ENCODE measurements at places on chromosomes 7 and 10.

DNA sequence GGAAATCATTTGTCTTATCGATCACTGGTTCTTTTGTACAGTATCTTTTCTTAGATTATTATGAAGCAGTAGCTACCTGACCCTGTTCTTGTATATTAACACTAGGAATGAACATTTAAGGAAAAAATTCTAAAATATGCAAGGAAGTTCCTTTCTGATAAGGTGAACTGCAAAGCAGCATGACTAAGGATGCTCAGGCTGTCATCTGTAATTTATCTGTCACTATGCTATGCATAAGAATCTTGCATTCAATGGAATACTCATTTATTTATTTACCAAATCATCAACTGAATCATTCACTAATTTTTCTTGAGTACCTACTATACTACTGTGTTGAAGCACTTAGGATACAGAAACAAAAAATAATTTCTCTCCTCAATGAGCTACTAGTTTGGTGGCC lies 5.8 kb downstream of the GSDME start:
- DNase-seq: no peak

DNA sequence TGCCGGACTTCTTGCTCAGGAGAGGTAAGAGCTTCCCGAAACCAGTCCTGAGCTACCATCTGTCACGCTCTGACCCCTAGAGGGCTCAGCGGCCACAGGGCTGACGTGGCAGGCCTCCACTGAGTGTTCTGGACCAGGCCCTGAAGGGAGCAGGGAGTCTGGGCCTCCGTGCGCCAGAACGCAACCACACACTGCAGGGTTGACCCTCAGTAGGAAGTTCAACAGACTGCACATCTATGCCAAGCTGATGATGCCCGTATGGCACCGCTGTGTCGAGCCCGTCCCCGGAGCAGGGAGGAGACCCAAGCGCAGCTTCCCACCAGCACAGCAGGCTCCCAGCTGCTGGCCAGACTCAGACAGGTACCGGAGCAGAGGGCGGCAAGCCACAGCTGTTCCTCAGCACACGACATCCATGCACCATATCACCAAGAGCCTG lies 39.2 kb downstream of the CAMK2B start:
- DNase-seq: no peak

DNA sequence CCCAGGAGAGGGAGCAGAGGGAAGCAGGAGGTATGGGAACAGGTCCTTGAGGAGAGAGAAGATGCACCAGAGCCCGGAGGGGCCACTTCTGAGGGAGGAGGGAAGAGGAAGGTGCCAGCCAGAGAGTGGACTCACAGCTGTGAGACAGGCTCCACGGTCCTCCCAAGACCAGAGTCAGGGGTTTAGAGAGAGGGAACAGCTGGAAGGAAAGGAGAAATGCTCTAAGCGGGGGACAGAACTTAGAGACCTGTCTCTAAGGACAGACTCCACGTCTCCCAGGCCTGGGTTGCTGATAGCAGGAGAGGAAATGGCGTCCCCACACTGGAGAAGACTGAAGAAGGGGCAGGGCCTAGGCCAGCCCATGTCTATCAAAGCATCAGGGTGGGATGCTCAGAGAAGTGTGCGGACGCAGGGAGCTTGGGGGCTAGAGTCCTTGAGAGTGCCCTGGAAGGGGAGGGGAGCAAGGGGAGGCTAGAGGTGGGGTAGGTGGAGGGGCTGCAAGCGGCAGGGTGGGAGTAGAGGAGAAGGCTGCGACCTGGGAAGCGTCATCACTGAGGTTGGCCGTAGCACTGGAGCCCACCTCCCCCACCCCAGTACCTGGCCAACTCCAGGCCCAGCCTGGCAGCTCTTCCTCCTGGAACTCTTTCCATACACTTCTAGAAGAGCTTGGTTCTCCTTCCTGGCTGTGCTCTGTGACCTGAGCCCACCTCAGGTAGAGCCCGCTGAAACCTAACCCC lies 25.6 kb upstream of the GRID1 start:
- no peak for DNase-seq

GRCh38 chr7:12951397-12951801 lies 264.0 kb downstream of the ARL4A start:
- DNase-seq: no peak

GRCh38 chr7:28729281-28729680 lies 228.8 kb downstream of the TRIL start:
- no peak for DNase-seq

DNA sequence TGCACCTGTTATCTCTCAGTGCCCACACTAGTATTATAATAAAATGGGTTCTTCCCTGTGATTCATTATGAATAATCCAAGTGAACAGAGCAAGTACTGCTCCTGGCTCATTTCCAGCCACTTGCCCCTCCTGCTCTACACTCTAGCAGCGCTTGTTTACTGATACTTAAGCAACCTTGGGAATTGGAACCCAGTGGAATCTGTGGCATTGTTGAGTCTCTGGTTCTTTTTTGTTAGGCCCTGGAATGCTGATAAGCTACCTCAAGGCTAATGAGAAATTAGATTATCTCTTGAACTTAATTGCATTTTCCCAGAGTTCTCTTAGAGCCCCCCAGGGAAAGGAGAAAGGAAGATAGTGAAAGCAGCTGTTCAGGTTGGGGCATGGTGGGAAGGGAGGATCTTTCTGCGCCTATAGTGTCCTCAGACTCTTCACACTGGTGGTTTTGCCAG lies 34.0 kb downstream of the PRKAR2B start:
- DNase-seq: no peak

GRCh38 chr7:85638394-85638793 lies 451.5 kb upstream of the SEMA3D start:
- DNase-seq: no peak

GRCh38 chr7:50662041-50662694 lies 97.0 kb upstream of the DDC start:
- no peak for DNase-seq

DNA sequence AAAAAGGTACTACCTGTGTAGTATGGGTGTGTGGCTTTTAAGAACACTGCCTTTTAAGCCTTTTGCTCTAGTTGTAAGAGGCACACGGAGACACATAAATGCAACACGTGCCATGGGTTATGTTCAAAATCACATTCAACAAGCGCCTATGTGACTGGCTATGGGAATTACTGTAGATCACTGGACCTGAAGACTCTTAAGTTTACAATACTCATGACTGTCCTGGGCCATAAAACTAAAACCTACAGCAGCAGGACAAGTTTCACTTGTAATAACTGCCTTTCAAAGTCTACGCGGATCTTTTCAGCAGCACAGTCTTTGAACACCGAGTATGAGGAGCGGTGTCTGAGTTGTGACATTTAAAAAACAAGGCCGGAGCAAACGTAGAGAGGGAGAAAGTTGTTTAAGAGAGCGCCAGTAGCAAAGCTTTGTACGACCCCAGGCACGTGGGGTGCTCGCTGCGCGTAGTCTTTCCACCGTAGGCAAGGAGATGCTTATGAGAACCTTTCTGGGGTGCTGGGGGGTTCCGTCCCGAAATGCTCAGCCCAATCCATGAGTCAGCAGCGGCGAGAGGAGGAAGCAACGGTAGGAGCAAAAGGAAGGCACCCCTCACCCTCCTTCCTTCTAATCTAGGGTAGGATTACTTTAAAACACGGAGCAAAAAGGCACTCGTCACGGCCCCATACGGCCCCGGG lies 662 bp downstream of the DNAJC2 start:
- DNase-seq: no peak

DNA sequence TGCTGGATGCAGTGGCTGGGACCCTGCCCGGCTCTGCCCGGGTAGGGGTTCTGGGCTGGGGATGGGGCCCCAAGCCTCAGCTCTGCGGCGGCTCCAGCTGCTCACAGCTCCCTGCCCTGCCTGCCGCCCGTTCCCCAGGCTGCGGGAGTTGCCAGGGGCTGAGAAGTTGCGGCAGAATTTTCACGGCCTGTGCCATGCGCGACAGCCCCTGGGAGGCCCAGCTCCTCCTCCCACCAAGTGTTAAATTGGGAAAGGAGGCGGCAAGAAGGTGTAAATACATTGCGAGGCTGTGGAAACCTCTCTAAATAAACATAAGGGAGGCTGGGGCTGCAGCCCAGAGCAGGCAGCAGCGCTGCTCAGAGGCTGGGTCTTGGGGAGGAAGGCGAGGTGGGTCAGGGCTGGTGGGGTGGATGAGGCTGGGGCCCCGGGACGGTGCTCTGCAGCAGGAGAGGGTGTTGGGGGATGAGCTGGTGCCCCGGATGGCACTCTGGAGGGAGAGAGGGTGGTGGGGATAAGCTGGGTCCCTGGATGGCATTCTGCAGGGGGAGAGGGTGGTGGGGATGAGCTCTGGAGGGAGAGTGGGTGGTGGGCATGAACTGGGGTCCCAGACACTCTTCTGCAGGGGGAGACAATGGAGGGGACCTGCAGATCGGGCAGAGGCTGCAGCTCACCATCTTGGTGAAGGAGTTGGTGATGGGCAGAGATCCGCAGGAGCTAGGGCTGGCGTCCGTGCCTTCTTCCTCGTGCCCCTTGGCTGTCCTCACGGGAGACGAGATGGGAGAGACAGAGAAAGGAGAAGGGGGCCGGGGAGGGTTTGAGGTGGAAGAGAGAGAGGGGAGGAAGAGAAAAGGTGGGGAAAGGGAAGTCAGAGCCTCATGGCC lies 85.5 kb upstream of the GNA12 start:
- DNase-seq: no peak

- no peak for DNase-seq
Measured at GRCh38 chr7:106089647-106090046, 22.5 kb downstream of the SYPL1 start.

- DNase-seq: no peak
Measured at GRCh38 chr7:158296798-158297104, 290.9 kb downstream of the PTPRN2 start.

- no peak for DNase-seq
Measured at GRCh38 chr10:76778914-76779795, 858.5 kb downstream of the KCNMA1 start.

- no peak for DNase-seq
Measured at GRCh38 chr7:24346716-24347115, 62.7 kb downstream of the NPY start.

DNA sequence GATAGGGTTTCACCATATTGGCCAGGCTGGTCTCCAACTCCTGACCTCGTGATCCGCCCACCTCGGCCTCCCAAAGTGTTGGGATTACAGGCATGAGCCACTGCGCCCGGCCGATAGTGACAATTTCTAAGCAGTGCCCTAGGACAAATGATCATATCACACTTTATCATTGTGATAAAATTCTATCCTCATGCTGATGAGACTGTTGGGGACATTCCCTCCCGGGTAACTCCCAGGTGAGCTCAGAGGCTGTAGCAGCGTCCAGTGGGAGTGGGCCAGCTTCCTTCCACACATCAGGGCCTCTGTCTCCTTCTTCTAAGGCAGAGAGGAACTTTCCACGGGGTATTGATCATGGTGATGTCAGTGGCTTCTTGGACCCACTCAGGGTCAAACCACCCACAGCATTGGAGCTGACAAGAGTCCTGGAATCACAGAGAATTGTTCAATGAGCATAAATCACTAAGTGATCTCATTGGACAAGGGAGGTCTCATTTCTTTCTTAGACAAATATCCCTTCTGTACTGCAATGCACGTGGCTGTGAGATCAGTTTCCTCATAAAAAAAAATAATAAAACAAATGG lies 256.1 kb downstream of the KLF6 start:
- DNase-seq: no peak

DNA sequence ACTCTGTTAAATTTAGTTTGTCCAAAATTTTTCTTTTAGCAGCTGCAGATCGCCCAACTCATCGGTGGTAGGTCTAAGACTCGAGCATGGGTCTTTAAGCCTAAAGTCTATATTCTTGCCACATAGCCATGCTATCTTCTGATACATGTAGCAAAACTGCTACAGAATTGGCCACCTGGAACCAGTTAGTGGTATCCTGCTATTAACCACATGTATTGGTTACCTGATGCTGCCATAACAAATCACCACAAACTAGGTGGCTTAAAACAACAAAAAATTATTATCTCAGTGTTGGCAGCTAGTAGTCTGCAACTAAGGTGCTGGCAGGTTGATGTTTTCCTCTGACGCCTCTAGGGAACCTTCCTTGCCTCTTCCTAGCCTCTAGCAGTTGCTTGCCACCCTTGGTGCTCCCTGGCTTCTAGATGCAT lies 96.7 kb upstream of the PIK3CG start:
- no peak for DNase-seq

DNA sequence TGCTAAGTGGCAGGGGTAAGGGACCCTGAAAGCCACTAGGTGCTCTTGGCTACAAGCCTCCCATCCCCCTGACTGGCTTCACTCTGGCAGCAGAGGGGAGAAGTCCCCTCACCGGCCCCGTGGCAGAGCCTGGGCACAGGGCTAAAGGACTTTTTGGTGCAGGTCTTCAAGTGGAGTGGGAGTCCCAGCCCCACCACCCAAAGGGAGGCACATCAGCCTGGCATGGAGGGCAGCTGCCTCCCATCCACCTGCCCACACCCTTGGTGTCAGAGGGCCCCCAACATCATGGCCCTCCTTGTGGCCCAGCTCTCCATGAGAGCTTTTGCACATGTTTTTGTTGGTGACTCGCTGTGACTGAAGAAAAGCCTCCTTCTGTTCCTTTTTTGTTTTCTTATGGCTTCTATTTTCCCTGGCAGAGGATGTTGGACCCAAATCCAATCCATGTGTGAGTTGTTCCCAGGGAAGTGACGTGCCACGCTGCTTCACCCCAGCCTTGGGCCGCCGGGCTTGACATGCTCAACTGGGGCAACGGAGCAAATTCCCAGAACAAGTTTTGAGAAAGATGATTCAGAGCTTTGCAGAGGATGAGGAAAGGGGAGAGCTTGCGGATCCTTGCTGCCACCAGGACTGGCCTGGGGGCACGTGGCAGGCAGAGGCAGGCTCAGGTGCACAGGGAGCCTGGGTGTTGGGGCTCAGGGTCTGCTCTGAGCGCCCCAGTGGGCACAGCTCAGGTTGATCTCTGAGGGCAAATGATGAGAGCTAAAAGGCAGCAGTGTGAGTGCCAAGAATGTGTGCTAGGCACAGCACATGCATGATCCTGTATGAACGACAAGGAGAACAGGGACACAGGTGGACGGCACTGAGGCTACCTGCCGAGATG lies 1.9 kb upstream of the AEBP1 start:
- no peak for DNase-seq

GRCh38 chr10:93707623-93708022 lies 5.2 kb upstream of the FRA10AC1 start:
- DNase-seq: no peak

DNA sequence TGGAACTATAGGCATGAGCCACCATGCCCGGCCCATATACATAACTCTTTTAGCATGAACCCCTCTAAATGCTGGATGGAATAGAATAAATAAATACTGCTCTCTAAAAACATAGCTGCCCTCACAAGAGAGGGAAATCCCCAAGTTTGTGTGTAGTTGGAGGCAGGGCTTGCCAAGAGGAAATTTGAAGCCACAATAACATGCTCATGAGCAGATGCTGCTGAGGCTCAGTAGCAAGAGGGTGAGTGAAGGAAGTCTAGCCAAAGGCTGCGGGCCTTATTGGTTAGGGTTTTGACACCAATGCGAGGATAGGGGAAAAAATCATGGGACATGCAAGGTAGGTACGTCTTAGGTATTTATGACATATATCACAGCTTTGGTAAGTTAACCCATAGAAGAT lies 17.3 kb downstream of the TPK1 start:
- DNase-seq: no peak

GRCh38 chr10:1520909-1521565 lies 216.3 kb downstream of the ADARB2 start:
- no peak for DNase-seq

- no peak for DNase-seq
Measured at GRCh38 chr10:129950676-129951075, 13.4 kb downstream of the EBF3 start.

All from activated naive CD4-positive, alpha-beta T cell (primary cell).